G401 (cell line): ENCODE measurements at places on chromosomes 6 and 20.

GRCh38 chr6:89581689-89582088 lies 56.9 kb downstream of the LYRM2 start:
- DNase-seq, result no peak

GRCh38 chr20:52787216-52787615 lies 184.9 kb upstream of the TSHZ2 start:
- no peak for DNase-seq

GRCh38 chr20:62838128-62838891 lies 21.5 kb downstream of the COL9A3 start:
- DNase-seq, result no peak

DNA sequence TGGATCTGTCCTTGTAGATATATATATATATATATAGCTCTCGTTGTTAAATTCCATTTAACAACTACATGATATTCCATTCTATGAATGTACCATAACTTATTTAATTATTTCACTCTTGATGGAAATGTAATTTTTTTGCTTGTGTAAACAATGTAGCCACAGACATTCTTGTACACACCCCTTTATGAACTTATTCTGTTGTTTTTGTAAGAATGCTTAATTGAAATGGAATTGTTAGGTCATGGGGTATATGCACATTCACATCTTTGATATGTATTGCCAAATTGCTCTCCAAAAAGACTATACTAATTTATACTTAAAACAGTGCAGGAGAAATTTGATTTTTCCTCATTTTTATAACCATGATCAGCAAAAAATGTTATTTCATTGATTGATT lies 67.2 kb downstream of the MAP3K4 start:
- DNase-seq, result no peak

DNA sequence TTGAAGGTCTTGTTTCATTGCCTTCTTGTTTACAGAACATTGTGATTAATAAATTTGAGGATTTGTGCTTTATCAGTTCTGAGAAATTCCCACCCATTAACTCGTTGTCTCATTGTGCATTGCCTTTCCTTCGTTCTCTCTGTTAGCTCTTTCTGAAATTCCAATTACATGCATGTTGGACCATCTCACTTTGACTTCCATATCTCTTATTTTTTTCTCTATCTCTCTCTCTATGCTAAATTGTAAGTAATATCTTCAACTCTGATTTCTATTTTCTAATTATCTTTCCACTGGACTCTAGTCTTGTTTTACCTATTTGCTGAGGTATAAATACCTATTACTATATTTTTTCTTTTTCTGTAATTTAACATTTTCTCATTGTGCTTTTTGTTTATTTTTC lies 92.3 kb downstream of the SHLD1 start:
- DNase-seq, result no peak

GRCh38 chr6:24738741-24739140 lies 19.8 kb upstream of the C6orf62 start:
- DNase-seq, result no peak

GRCh38 chr6:27428502-27428901 lies 39.9 kb downstream of the ZNF391 start:
- DNase-seq, result no peak

- DNase-seq, result no peak
Measured at GRCh38 chr6:142804490-142804889, 140.5 kb downstream of the HIVEP2 start.

GRCh38 chr6:121677571-121677970 lies 242.1 kb downstream of the GJA1 start:
- no peak for DNase-seq

- DNase-seq, result no peak
Measured at GRCh38 chr6:157150076-157150475, 173.2 kb downstream of the TMEM242 start.

DNA sequence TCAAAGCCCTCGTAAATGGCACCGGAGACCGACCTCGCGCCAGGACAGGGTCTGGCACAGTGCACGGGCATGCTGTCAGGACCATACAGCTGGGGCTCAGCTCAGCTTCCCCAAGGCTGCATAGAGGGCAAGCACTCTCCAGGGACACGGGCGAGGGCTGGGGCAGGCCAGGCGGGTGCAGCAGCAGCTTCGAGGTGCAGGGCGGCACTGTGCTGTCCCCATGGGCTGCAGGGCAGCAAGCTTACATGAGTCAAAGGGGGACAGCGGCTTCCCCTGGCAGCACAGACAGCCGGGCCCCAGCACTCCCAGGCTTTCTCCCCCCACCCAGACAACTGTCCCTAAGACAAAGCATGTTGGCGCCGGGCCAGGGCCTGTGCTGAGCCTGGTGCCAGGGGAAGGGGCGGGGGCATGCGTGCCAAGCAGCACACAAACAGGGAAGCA lies 25.7 kb downstream of the PSMG4 start:
- peak; percentile 24 for DNase-seq
